Cortex of kidney (tissue), 1 donor: ENCODE measurements at places on chromosomes 4 and X.

GRCh38 chr4:111923786-111924185 is 221.5 kb upstream of the FAM241A start:
- DNase-seq: no peak

DNA sequence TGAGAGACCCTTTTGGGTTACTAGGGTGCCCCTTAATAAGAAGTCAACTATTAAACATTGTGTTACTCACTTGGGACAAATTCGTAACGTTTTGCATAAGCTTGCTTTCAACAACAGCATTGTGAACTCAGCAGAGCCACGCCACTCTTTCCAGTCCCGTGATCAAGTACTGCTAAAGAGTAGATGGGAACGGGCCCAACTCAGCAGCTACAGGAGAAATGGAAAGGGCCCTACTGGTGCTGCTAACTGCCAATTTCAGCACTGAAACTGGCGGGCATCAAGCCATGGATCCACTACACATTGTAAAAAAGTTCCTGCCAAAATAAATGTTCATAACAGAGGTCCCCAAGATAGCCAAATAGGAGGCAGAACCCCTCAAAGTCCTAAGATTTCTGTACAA is 19.0 kb upstream of the DHX15 start:
- DNase-seq: no peak

GRCh38 chrX:11429538-11430085 is 136.4 kb downstream of the AMELX start:
- DNase-seq: no peak

- no peak for DNase-seq
These were observed 34.7 kb downstream of the P2RY8 start for GRCh38 chrX:1502241-1502640.

GRCh38 chrX:64975491-64975890 is 759 bp downstream of the ZC4H2 start:
- no peak for DNase-seq

DNA sequence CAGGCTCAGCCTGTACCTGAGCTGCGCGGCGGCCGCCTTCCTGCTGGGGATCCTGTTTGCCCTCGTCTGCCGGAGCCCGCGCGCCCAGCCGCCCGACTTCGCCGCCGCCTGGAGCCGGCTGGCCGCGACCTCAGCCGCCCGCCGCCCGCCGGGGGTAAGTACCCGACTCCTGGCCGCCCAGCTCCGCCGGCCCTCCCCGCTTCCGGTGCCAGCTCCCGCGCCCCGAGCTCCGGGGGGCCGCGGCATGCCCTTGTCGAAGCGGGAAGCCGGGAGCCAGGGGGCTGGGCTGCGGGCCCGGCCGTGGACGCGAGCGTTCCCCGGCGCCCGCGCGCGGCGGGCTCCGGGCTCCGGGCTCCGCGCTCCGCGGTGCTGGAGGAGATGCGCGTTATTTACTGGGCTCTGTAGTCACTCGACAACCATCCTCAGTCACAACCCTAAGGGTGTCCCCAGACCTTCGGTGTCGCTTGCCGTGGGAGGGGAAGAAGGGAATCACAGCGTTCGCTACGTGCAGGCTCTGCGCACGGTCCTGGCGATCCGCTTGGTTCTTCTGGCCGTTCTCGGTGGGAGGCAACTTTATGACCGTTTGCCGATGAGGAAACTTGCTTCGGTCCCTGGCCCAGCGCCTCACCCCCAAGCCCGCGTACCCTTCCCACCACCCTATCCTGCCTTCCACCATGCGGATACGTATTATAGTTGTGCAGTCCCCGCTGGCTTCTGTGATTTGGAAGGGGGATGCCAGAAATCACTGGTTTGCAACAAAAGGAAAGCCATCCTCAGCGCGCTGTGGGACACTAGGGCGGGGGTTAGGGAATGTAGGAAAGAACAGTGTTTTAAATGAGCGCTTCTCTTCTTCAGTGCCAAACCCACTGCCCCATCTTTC is 944 bp downstream of the SNX25 start:
- peak; percentile 11 for DNase-seq
